ENCODE measurements at places on chromosomes 3 and 15.

GRCh38 chr3:58150810-58151199, 60.0 kb downstream of the DNASE1L3 start:
- DNase-seq = no peak

- peak; percentile 31 for DNase-seq
These were observed 23.5 kb upstream of the APEH start for GRCh38 chr3:49650637-49651036.

DNA sequence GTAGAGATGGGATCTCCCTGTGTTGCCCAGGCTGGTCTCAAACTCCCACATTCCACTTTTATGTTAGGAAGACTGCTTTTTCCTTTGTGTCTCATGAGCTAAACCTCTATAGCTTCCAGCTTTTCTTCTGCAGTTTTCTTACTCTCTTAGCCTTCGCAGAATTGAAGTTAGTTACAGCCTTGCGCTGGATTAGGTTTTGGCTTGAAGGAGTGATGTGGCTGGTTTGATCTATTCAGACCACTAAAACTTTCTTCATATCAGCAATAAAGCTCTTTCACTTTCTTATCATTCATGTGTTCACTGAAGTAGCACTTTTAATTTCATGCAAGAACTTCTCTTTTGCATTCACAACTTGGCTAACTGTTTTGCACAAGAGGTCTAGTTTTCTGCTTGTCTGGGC, 254.6 kb downstream of the UBE2E2 start:
- DNase-seq = no peak

DNA sequence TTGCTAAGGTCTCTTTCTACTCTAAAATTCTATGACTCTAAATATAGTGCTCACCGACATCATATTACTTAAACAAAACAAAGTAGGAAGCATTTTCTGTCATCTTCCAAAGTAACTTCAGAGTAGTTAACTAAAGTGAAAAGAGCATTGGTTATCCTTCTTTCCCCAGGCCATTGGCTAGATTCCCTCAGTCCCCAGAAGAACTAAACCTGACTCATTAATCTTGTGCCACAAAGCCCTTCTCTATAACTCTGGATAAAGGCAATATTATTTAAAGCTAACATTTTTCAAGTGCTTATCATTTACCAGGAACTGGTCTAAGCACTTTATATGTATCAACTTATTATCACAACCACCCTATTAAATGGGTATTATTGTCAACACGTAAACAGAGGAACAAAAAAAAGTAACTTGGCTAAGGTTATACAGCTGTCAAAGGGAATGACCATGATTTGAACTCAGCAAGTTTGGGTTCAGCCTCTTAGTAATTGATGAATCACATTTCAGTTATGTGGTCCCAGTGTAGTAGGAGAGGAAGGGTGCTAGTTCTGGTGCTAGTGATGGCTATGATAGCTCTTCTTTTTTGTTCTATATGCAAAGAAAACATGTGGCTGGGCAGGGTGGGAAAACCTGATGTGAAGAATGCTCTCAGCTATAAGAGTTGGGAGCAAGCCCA, 304.9 kb downstream of the FGF12 start:
- DNase-seq = no peak

DNA sequence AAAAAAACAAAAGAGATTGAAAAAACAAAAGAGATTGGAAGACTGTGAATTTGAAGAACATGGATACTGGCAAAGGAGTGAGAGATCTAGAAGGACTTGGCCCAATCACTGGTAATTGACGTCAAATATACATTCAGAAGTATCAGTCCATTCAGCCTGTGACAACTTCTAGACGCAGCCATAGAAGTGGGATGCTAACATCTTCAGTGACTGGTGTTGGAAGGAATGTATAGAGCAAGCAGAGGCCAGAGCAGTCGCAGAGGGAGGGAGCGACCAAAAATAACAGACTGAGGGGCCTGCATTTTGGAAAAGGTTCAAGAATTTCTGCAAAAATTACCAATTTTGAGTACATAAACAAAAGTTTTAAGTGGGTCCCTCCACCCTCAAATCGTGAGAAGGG, 473.3 kb downstream of the CADM2 start:
- no peak for DNase-seq

GRCh38 chr15:40344631-40345120, 3.9 kb upstream of the CCDC9B start:
- peak; percentile 82 for DNase-seq

- no peak for DNase-seq
These were observed 632.2 kb downstream of the FOXP1 start for GRCh38 chr3:70951316-70951715.

DNA sequence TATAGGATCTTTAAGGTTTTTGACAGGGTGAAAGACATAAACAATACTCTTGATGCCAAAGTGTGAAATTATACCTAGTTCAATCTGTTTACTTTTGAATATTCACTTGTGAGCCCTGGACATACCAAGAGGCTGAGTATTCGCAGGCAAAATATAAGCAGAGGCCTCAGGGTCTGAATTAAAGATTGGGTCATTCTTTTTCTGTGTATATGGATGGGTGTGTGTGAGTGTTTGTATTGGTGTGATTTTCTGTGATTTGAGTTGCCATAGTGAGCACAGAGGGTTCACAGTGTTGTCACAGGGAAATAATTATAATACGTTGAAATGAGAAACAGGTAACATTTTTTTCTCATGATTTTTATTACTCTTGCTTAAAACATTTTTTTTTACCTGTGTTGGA, 770.7 kb upstream of the ALCAM start:
- no peak for DNase-seq

DNA sequence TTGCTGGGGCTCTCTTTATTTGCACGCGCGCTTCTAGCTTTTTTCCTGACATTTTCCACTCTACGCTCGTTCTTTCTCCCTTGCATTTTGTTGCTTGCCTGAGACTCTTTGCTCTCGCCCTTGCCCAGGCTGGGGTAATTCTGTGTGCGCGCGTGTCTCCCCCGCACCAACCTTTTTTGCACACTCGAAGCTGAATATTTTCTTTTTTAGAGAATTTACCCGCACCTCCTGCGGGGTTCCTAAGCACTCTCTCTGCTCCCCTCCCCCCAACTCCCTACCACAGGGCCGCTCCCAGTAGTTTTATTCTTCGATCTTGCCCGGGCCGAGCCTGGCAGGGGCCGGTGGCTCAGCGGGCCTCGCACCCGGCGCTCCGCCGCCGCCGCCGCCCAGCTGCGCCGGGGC, 732 bp downstream of the FAM43A start:
- no peak for DNase-seq

DNA sequence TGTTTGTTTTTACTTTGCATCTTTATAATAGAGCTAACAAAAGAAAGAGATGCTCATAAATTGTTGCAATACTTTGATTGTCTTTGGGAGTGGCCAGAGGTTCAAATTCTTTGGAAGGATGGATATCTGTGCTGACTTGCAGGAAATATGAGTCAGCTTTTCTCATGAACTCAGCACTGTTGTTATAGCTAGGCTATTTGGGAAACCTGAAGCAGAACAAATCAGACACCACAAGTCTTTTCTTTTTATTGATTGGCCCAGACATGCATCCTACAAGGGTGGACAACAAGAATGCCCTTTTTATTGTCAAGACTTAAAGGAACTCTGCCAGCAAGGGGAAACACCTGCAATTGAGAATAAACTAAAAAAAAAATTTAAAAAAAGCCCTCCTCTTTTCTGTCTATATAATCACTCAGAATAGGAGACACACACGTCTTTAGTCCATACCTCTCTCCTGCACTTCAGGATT, 4.6 kb upstream of the DENND4A start:
- no peak for DNase-seq

GRCh38 chr3:126685493-126685892, 18.5 kb upstream of the CHCHD6 start:
- DNase-seq = no peak

GRCh38 chr3:48466386-48467109, 20.0 kb downstream of the ATRIP start:
- no peak for DNase-seq

GRCh38 chr3:197798863-197799262, 7.8 kb downstream of the LRCH3 start:
- DNase-seq = no peak

DNA sequence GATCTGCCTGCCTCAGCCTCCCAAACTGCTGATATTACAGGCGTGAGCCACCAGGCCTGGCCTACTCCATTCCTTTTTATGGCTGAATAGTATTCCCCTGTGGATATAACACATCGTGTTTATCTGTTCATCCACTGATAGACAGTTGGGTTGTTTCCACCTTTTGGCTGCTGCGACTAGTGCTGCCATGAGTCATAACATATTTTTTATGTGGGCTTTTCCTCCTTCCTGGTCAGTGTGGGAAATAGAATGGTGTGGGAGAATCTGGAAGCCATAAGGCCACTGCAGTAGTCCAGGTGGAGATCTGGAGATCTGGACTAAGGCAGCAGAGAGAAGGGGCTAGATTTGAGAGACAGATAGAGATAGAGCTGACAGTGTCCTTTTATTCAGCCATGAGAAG, 16.2 kb downstream of the LCMT2 start:
- DNase-seq = no peak

GRCh38 chr3:97981886-97982285, 9.7 kb upstream of the RIOX2 start:
- no peak for DNase-seq

- peak; percentile 60 for DNase-seq
These were observed 1.0 kb downstream of the ZFAND6 start for GRCh38 chr15:80060356-80061006.

DNA sequence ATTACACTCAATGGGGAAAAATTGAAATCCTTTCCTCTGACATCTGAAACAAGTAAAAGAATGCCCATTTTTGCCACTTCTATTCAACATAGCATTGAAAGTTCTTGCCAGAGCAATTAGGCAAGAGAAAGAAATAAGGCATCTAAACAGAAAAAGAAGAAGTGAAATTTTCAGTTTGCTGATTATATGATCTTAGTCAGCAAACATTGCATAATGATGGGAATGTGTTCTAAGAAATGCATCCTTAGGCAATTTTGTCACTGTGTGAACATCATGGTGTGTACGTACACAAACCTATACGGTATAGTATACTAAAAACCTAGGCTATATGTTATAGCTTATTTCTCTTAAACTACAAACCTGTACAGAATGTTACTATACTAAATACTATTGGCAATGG, 278.0 kb downstream of the CGGBP1 start:
- no peak for DNase-seq

DNA sequence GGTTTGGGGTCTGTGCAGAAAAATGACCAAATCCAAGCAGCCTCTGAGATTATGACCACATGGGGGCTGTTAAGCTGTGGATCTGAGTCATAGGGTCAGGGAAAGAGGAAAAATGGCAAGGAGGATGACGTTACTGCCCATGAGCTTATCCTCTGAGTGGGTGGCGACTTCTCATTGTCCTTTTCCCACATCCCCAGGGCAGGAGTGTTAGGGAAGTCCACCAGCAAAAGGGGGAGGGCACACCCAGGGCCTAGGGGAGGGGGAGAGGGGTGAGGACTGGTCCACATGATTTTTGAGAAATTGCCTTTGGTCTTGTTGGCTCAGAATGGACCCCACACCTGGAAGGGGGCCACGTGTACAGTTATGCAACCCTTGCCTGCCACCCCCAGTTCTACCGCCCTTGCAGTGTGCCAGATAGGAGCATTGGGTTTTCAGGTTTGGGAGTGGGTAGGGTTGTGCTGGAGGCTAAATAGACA, 2.6 kb downstream of the CD276 start:
- no peak for DNase-seq
